ENCODE measurements at places on chromosomes 16 and 17. TPM values are rescaled to one million over a fixed set of nuclear protein-coding genes. Genes with fewer than 3 reads are reported as not detected.

CD300A gene
- 2.0 TPM for total RNA-seq

CCL17 gene
- not detected for total RNA-seq

DNA sequence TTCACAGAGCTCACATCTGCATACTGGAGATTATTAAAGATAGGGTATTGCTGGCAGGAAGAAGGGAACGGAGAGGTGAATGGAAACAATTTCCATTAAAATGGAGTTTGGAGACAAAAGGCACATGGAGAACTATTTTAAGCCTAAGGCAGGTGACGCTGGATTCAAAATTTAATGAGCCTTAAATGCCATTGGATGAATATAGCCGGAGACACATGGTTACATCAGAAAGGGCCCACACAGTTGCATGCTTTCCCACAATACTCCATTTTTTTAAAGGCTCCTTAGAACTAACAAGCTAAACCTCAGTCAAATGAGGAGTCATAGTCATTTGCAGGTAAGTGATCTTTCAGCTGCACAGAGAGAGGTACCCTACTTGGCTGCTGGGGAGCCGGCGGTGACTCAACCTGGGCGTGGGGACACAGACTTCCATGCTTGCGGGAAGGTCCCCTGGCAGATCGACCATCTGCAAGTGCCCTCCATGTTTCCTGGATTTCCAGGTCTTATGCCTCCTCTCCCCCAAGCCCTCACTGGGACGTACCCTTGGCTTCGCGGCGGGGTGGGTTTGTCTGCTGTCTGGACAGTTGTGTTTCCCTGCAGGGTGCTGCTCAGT, 259.2 kb downstream of the CBLN1 start:
- H3K4me3 ChIP-seq = no peak overlapping the region
- DNase-seq = no peak

- DNase-seq = no peak
- H3K4me3 ChIP-seq = no peak overlapping the region
- H3K27me3 ChIP-seq = no peaks in the 10 kb centered on the region
- no peaks in the 10 kb centered on the region for H3K36me3 ChIP-seq
- H3K4me1 ChIP-seq = peaks cover 6% of the 10 kb centered on the region
- no peak overlapping the region for H3K27ac ChIP-seq
These were observed 6.0 kb downstream of the WFIKKN2 start for GRCh38 chr17:50841277-50841948.

DNA sequence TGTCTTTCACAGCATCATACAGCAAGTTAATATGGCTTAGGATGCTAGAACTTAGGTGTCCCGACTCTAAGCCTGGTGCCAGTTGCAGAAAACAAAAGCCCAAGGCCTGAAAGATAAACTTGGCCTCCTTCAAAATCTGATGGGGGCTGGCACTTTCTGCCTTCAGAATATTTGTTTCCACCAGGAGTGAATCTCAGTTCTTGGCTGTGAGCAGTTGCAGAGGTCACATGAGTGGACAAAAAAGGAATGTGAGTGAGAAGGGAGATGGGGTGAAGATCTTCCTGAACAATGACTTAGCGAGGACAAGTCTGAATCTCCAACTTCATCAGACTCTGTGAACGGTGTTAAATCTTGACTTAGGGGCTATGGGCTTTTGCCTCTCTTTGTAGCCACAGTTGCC, 46.6 kb downstream of the HOXB1 start:
- no peaks in the 10 kb centered on the region for H3K4me1 ChIP-seq
- DNase-seq = no peak
- H3K27ac ChIP-seq = no peak overlapping the region
- no peak overlapping the region for H3K4me3 ChIP-seq
- no peaks in the 10 kb centered on the region for H3K27me3 ChIP-seq

DNA sequence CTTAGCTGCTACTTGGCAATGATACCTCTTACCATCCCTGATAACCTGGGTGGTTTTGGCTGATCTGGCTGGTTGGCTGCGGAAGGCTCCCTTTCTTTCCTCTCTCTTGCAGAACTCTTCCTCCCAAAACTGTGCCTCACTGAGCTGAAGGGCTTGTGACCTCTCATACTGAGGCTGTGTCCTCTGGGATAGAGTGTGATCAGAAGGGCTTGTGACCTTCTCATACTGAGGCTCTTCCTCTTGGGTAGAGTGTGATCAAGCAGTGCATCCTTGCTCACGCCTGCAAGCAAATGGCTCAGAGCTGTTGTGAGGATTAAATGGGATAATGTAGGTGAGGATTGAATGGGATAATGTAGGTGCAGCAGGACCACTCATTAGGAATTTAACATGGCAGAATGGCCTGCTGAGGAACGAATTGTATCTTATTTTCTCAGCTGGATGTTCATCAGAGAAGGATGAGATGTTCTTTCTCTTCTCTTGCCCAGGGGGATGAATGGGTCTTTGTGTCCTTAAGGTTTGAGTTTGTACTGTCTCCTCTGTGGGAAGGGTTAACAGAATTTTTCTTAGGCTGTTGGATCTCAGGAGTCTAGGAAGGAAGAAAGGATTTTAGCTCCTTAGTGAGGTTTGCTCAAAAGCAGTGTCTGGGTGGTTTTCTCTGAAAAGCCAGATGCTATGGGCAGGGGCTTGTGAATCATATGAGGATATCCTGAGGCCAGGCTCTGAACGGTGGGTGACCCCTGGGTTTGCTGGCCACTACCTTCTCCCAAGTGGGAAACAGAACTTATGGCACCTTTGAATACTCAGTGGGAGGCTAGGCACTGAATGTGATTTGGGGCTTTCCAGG, 130.0 kb upstream of the HS3ST2 start:
- H3K27ac ChIP-seq = no peak overlapping the region
- no peaks in the 10 kb centered on the region for H3K36me3 ChIP-seq
- no peaks in the 10 kb centered on the region for H3K27me3 ChIP-seq
- H3K4me1 ChIP-seq = no peaks in the 10 kb centered on the region

DNA sequence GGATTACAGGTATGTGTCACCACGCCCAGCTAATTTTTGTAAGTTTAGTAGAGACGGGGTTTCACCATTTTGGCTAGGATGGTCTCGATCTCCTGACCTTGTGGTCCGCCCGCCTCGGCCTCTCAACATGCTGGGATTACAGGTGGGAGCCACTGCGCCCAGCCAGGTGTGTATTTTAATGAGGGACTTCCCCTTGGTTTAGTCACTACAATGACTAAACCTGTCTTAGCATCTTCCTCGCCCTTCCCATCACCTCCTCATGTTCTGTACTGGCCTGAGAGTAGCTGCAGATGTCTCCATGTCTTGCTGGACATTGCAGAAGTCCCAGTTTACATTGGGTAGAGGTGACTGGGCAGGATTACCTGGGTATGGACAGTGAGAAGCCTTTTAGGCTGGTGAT, 9.6 kb downstream of the SLC7A6 start:
- H3K27me3 ChIP-seq = no peaks in the 10 kb centered on the region
- H3K36me3 ChIP-seq = no peaks in the 10 kb centered on the region
- H3K4me3 ChIP-seq = no peak overlapping the region
